ELF-1 (cell line): ENCODE measurements at places on chromosomes 5 and 9.

DNA sequence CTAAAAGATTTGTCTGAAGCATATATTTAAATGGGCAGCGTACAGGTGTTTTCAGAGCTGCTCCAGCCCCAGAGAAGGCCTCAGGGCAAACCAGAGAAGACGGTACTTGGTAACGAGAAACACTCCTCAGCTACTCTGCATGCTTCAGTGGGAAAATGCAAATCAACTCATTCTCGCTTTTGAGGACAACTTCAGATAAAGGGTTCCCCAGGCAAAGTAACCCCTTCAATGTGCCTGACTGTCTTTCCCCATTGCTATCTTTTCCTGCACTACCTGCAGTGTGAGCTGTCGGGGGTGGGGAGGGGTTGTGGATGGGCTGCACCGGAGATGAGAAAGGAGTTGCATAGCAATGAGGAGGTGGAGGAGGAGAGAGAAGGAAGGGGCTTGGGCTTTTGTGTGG lies 339.7 kb upstream of the CLINT1 start:
- peak; percentile 16 for DNase-seq

- DNase-seq, result no peak
Measured at GRCh38 chr9:81320909-81321482, 368.4 kb downstream of the TLE1 start.

- peak; percentile 73 for DNase-seq
Measured at GRCh38 chr9:97710356-97711222, 13.4 kb upstream of the XPA start.

DNA sequence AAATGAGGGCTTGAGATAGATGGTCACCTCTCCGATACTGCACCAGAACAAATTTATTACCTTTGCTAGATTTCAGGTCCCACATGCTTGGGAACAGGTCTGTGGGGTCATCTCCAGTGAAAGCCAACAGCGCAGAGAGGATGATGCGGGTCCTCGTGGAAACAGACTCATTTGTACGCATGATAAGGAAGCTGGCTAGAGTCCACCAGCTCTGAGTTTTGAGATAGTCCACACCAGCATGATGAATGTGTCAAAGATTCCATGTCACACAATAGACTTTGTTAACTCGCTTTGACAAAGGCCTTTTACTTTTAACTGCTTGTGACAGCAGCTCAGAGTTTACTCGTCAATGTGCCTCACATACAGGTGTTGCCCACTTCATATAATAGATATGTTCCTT lies 105.4 kb upstream of the TBCA start:
- DNase-seq, result no peak

GRCh38 chr5:132056610-132057497 lies 3.6 kb upstream of the IL3 start:
- DNase-seq, result no peak

DNA sequence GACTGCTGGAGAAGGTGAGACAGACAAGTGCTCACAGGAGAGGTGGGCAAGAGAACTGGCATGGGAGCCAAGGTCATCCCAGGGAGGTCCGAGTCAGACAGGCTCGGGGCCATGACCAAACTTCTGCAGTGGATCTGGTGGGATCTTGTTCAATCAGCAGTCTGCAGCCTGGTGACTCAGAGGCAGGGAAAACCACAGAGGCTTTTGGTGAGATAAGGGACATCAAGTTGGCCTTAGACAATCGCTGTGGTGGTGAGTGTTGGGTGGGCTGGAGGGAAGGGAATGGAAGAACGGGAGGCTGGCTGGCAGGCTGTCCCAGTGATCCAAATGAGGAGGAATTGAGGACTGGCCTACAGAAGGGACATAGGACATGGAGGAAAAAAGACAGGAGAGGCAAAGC lies 123.8 kb downstream of the TMEM174 start:
- DNase-seq, result peak; percentile 54

DNA sequence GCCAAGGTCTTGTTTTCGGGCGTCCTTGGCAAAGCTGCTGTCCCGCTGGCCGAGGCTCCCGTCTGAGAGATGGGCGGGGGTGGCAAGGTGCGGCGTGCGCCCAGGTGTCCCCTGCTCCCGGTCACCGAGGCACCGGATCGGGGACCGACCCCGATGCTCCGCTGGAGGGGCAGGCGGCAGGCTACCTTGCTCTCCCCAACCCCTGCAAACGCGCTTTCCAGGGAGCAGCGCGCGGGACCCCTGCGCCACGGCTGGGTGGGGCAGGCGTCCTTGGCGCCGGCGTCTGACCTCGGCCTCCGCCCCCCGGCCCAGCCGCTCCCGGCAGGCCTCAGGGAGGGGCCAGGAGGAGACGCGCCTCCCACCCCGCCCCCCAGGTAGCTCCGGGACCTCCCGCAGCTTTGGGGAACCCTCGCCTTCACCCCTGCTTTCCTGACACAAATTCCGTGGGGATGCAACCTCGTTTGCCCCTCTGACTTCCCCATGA lies 551 bp downstream of the N4BP3 start:
- DNase-seq, result peak; percentile 46

DNA sequence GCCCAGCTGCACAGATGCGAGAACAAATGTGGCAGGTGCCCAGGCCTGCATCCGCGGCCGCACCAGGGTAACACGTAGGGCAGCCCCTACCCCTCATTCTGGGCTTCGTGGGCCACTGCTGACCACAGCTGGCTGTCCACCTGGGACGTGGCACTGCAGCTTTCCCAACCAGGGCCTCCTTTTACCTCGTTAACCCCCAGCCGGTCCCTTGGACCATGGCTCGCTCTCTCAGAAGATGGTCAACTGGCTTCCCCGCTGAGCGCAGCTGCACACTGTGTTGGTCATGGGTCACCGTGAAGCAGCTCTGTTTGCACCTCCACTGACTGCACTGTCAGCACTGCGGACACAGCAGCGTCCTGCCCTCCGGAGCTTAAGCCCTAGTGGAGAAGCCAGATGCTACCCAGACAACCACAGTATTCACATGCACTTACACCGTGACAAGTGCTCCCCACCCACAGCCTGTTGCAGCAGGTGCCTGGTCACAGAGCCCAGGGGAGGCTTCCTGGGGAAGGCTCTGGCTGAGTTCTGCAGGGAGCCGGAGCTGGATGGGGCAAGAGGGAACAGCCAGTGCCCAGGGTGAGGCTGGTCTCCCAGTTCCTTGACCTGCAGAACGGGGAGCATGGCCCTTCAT lies 10.5 kb upstream of the PLEKHG4B start:
- DNase-seq, result peak; percentile 45

DNA sequence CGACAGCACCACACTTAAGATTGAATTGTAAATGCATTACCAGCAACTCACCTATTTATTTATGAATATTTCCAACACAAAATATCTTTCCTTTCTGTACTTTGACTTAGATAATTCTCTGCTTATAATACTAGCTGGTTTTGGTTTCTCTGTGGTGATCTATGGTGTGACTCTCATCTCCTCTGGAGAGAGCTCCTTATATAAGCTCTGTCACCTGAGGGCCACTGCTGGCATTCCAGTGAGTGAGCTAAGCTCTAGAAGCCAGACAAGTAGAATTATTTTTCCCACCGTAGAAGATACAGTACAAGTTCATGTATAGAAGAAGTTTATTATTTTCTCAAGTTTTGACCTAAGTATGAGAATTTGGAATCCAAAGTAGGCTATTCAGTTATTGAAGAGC lies 111.5 kb downstream of the CDC42SE2 start:
- no peak for DNase-seq

- DNase-seq, result no peak
Measured at GRCh38 chr5:43006424-43007202, 33.5 kb downstream of the ANXA2R start.

DNA sequence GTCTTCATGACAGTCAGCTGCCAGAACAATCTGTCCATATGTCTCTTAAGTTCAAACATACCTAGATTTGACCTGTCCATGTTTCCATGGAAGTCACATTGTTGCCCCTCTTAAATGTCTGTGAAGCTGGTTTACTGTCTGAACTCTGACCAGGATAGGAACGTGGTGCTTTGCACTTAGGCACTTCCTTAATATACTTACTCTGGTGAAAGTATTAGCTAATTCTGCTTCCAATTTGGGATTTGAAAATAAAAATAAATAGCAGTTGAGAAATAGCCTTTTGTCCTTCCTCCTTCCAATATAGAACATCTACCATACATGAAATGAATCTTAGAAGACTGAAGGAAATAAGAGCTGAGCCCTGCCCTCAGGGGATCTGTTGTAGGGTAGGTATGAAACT lies 524.5 kb upstream of the CLINT1 start:
- DNase-seq, result no peak

GRCh38 chr9:118330191-118330986 lies 626.2 kb downstream of the TLR4 start:
- DNase-seq, result peak; percentile 2

DNA sequence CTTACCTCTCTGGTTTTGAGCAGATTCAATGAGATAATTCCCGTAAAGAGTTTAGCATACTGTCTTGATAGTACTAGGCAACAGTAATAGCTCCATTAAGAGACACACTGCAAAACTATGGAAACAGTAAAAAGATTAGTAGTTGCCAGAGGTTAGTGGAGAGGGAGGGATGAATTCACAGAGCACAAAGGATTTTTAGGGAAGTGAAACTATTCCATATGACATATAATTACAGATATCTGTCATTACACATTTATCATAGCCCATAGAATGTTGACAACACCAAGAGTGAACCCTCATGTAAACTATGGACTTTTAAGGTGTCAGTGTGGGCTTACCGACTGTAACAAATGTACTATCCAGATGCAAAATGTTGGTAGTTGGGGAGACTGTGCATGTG lies 176.4 kb upstream of the PLCXD3 start:
- no peak for DNase-seq

GRCh38 chr5:6338871-6339270 lies 39.5 kb downstream of the MED10 start:
- DNase-seq, result no peak
